ENCODE measurements at places on chromosomes 3 and 15.

DNA sequence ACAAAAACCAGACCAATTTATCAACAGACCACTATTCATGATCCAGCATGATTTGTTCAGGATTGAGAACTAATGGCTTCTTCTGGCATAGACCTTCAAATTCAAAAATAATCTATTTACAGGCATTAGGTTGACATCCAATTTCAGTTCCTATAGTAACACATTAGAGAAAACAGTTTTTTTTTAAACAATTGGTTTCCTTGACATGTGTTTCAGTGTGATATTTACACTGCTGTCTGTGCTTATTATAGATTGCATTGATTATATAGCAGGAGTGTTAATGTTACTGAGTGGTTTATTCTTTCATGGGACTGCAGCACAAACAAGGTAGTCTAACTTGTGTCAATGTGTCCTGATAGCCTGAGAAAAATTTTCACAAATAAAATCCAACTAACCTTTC lies 579.3 kb downstream of the PLOD2 start:
- no peak for DNase-seq

GRCh38 chr3:134277066-134277660 lies 26.5 kb upstream of the RYK start:
- DNase-seq: no peak

DNA sequence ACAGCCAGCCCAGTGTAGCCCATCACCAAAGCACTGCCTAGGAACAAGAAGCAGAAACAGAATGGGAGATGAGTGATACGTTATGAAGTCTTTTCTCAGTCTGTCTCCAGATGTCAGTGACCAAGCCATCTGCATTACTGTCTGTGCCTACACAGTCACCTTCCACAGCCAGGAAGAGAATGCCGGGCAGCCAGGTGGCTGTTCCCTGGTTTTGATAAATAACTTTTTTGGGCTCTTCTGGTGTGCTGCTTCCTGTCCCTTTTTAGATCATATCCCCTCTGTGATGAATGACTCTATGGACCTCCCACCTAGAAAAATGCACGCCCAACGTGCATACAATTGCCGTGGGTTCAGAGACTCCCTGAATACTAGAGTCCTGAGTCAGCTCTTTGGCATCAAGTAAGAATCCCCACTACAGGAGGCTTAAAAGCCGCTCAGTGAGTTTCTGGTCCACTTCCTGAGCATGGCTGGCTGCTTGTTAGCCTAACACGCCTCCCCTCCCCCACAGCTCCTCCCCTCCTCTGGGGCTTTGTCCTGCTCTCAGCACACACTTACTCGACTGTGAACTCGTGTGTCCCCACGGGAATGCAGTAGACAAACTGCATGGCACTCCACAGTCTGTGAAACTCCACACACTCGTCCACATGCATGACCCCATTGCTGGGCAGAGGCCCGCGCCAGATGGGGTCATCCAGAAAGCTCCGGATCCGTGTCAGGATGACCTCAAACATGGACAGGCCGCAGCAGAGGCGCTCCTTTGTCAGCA lies 34.7 kb downstream of the NIPA2 start:
- DNase-seq: no peak

GRCh38 chr3:76941376-76941775 lies 98.5 kb upstream of the ROBO2 start:
- no peak for DNase-seq

DNA sequence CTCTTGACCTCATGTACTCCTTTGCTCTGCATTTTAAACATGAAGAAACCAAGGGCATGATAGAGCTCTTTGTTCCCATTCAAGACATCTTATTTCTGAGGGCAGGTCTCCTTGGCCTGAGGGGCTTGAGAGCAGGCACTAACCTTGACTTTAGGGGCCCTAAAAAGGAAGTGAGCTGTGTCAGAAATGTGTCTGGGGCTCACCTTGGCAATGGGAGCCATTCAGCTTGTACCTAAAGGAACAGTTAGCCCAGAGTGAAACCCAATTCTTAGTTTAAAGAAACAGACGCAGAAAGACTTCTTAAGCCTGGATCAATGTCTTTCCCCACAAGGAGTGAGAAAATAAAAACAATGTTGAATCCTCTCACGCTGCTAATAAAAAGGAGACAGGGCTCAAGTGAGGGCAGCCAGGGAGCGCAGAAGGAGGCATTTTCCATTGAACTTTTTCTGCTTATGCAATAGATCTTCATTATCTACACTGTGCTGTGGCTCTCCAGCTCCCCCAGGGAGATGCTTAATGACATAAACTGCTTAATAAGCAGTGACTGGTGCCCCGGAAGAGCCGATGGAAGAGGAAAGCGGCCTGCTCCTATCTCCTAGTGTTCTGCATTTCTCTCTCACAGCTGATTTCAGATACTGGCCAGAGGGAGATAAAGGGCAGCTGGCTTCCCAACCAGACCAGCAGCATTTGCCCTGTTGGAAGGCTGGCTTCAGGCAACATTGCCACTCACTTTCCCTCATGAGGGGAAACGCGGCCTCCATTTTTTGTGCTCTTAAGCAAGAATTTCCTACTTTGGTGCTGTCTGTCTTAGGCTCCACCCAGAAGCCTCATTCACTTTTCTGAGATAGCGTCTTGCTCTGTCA lies 152.0 kb downstream of the OPA1 start:
- no peak for DNase-seq

GRCh38 chr3:124829819-124830554 lies 57.2 kb downstream of the ITGB5 start:
- no peak for DNase-seq

GRCh38 chr3:31536497-31536896 lies 3.8 kb downstream of the STT3B start:
- DNase-seq: no peak

DNA sequence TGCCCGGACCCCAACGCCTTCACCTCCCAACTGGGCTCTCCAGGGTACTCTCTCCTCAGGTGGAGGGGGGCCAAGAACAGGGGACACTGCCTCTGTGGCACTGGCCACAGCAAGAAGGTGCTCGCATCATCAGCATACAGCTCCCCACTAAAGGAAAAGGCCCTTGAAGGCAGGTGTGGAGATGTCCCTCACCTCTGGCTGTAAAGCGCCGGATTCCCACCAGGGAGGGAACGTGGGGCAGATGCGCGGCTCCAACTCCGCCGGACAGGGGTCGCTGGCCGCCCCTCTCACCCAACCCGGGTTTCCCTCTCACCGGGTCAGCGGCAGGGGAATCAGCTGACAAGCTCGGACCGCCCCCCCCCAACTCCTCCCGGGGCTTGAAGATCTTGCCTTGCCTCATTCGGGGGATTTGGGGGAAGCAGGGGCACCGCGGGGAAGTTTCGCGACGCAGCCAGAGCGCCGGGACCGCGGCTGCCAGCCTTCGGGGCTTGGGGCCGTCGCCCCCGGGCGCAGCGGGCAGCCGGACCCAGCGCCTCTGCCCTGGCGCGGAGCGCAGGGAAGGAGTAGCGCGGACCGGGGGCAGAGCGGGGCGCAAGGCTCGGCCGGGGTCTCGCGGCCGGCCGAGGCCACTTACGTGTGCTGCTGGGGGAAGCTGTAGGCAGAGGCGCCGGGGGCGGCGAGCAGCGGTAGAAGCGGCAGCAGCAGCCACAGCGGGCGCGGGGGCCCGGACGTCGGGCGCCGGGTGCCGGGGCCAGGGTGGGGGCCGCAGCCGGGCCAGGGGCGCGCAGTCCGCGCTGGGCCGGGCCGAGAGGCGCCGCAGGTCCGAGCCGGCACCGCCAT lies 630 bp downstream of the CACNA2D2 start:
- DNase-seq: no peak

DNA sequence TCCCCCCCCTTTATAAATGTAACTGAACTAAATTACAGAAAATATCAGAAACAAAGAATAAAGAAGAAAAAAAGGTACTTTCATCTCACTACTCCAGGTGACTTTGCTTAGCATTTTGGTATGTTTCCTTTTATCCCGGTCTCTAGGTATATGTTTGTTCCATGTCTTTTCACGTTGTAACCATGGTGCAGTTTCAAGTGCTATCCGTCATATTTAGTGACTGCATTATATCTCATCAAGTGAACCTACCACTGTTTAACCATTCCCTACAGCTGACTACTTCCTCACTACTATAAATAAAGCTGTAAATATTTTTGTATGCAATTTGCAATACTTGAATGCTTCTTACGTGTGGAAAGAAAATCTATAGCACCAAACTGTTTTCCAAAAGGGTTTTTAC lies 2.2 kb downstream of the BTBD1 start:
- no peak for DNase-seq

DNA sequence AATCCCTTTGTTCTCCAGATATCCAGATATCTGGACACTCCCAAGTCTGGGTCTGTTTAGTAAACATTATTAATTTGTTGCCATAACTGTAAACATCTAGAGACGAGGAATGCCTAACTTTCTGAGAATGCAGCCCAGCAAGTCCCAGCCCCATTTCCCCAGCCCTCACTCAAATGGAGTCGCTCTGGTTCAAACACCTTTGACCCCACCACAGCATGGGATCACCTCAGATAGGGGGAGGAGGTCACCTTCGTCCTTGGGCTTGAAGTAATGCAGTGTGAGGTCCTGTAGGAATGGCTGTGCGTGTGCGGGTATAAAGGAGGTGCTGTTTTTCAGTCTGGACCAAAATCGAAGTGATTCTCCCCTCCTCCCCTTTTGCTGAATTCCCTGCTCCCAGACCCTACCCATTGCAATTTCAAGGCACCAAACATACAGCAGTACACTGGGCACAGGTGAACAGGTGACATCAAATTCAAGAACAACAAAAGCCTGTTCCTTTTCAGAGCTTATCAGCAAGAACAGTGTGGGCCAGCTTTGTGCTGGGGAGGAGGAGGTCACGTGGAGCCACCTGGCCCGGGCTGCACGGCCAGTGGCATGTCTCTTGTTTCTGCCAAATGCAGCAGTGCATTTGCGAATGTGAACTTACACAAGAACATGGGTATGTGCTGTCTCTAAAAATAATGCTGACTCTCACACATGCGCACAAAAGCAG lies 57.5 kb upstream of the TRPM1 start:
- DNase-seq: no peak

- DNase-seq: no peak
Observed at GRCh38 chr15:70556151-70556741, 207.1 kb downstream of the UACA start.

- no peak for DNase-seq
Observed at GRCh38 chr3:133472889-133473288, 73.0 kb downstream of the BFSP2 start.

- DNase-seq: no peak
Observed at GRCh38 chr3:170689893-170690660, 104.2 kb upstream of the SLC7A14 start.

- no peak for DNase-seq
Observed at GRCh38 chr15:50718700-50719125, 32.1 kb upstream of the TRPM7 start.

DNA sequence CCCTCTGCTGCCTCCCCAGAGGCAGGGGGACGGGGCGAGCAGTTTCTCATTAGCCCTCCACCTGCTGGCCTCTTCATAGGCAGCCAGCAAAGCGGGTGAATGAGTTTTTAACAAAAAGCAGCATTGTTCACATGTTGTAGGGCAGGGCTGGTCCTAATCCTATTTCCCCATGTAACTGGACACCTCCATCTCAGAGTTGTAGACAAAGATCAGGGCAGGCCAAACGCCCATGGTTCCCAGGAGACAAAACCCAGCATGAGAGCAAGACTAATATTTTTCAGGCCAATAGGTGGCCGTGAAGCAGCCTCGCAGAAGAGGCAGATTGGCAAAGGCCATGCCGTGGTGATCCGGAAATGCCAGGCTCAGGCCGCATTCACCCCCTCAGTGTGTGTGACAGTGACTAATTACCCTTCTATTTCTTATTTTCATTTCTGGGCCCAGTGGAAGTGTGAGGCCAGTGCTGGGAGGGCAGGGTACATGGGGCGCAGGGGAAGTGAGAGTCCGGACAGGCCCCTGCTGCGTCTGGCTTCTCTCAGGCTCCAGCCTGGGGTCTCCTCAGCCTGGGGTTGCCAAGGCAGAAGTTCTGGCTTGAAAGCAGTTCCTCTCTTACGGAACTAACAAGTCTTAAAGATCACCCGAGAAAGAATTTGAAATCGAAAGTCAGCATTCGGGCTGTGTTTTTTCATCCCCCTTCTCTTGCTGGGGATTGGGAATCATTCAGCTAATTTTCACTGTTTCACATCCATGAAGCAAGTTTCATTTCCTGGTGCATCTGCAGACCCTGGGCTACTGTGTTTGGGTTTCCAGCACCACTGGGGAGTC lies 64.8 kb downstream of the BOC start:
- peak; percentile 23 for DNase-seq

GRCh38 chr15:27486683-27487647 lies 516.0 kb downstream of the GABRG3 start:
- peak; percentile 2 for DNase-seq

GRCh38 chr15:66039117-66039871 lies 170.0 kb downstream of the RAB11A start:
- no peak for DNase-seq

GRCh38 chr3:48694610-48695392 lies 9.1 kb upstream of the NCKIPSD start:
- DNase-seq: no peak

All from kidney capillary endothelial cell (primary cell).